ENCODE measurements at places on chromosomes 3 and 15. TPM values are rescaled to one million over a fixed set of nuclear protein-coding genes. Genes with fewer than 3 reads are reported as not detected.

- H3K4me1 ChIP-seq = no peaks in the 10 kb centered on the region
- no peak for DNase-seq
- no peaks in the 10 kb centered on the region for H3K36me3 ChIP-seq
- H3K27me3 ChIP-seq = no peaks in the 10 kb centered on the region
Observed at GRCh38 chr3:23811919-23812318, 6.2 kb downstream of the UBE2E1 start.

DNA sequence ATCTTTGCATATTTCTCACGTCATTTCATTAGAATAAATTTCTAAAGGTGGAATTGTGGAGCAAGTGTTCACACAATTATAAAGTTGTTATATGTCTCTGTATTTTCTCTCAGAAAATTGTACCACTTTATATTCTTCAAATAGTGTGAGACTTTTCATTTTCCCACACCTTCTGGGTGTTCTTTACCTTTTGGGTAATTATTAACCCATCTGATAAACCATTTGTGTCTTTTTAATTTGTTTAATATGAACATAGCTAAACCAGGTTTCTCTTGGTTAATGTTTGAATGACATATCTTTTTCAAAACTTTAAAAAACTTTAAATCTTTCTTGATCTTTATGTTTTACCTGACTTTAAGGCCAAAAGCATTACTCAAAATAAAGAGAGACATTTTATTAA is 40.5 kb downstream of the DZIP3 start:
- H3K4me3 ChIP-seq = no peak overlapping the region
- H3K36me3 ChIP-seq = peaks cover 3% of the 10 kb centered on the region
- no peaks in the 10 kb centered on the region for H3K4me1 ChIP-seq
- H3K27me3 ChIP-seq = no peaks in the 10 kb centered on the region

GRCh38 chr3:12884186-12884680 is 42.9 kb upstream of the RPL32 start:
- H3K27ac ChIP-seq = no peak overlapping the region
- no peak overlapping the region for H3K4me3 ChIP-seq
- H3K27me3 ChIP-seq = no peaks in the 10 kb centered on the region
- DNase-seq = peak; percentile 83
- H3K36me3 ChIP-seq = no peaks in the 10 kb centered on the region
- H3K4me1 ChIP-seq = no peaks in the 10 kb centered on the region

DNA sequence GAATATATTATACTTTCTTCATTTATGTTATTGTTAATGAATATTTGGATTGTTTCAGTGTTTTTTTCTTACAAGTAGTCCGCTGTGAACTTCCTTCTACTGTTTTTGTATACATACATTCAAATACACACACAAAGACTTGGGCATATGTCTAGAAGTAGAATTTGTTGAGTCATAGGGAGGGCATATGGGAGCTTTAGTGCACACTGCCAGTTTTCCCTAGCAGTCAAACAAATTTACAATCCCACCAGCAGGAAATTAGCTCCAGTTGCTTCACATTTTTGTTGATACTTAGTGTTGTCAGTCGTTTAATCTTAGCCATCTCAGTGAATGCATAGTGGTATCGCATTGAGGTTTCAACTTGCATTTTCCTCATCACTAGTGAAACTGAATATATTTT is 492.3 kb downstream of the DIPK2A start:
- H3K27me3 ChIP-seq = no peaks in the 10 kb centered on the region
- no peaks in the 10 kb centered on the region for H3K36me3 ChIP-seq
- no peak overlapping the region for H3K4me3 ChIP-seq

DNA sequence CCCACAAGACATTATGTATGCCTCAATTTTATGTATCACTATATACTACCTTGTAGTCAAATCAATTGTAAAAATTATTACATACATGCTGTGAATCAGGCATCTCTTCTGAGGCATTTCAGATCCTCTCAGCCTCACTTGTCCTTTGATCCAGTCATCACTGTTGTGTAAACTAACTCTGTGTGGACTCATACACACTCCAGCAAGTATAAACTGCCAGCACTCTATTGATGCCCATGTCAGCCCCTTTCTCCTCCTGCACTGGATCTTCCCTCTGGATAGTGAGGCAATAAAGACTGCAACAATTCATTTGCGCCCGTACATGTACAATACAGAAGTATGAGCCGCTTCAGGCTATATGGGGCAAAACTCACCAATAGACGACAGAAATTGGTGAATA is 364.7 kb upstream of the TGFBR2 start:
- H3K36me3 ChIP-seq = no peaks in the 10 kb centered on the region
- no peak for DNase-seq
- peaks cover 4% of the 10 kb centered on the region for H3K4me1 ChIP-seq
- H3K4me3 ChIP-seq = no peak overlapping the region
- H3K27ac ChIP-seq = no peak overlapping the region

DNA sequence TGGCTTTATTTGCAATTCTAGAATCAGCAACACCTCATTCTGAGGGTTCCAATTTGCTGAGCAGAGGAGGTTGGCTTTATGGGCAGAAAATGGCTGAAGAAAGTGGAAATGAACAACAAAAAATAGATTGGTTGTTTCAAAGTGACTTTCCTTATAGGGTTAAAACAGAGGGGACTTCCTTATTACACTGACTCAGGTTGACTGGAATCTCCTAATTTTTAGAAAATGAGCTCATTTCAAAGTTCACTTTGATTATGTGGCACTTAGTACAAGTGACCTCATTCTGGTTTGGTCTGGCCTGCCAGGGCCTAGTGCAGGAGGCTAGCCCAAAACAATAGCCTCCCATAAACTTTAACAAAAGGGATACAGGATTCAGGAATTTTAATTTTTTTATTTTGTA is 41.4 kb downstream of the NFKBIZ start:
- no peak overlapping the region for H3K4me3 ChIP-seq
- no peak overlapping the region for H3K27ac ChIP-seq
- no peaks in the 10 kb centered on the region for H3K4me1 ChIP-seq
- H3K27me3 ChIP-seq = no peaks in the 10 kb centered on the region
- H3K36me3 ChIP-seq = no peaks in the 10 kb centered on the region
- DNase-seq = no peak

MCF2L2 gene
- total RNA-seq = 1.0 TPM

PSMA4 gene
- 97.1 TPM for total RNA-seq

CILP gene
- total RNA-seq = 0.84 TPM

Data from aorta (tissue), 5 donors.